Activated T-cell treated with anti-CD3 and anti-CD28 coated beads for 4 hours (primary cell): ENCODE measurements at places on chromosomes 2 and 18.

- DNase-seq = no peak
Measured at GRCh38 chr2:140990416-140990815, 1140.4 kb downstream of the LRP1B start.

DNA sequence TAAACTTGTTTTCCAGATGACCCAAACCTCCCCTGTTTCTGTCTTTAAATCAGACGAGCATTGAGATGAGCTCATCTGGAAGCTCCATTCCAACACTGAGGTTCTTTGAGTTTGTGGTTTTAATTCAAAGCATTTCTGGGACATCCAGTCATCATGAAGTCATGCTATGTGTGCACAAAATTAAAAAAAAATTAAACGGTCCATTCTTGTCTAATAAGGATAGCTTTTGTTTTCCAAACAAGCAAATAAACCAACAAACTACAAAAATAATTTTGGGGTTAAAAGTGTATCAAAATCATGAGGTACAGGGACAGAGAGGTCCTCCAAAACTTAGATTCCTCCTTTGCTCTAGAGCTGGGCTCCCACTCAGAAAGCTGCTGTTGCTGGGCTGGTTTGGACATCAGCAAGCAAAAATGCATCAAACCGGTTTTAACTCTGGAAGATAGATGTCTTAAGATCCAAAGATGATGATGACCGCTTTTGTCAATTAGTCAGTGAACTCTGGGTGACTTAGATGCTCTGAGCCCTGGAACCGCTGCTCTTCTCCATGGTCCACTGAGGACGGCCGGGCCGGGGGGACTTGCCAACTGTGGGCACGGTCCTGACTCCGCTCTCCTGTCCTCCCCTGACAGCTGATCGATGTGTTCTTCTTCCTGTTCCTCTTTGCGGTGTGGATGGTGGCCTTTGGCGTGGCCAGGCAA is 65.4 kb downstream of the TRPM8 start:
- no peak for DNase-seq

DNA sequence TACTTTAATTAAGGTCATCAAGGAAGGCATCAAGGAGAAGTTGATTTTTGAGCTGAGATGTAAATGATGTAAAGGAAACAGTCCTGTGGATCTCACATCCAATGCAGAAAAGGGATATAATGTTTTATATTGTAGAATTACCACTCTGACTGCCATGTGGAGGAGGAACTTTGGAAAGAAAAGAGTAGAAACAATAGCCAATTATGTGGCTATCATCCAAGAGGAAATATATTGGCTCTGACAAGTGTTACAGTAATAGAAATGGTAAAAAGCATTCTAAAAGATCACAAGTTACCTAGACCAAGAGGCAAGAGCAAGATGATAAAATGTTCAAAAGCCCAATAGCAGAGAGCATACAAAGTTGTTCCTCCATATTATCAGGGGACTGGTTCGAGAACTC is 26.8 kb downstream of the BARD1 start:
- no peak for DNase-seq

GRCh38 chr2:163662141-163662780 is 73.5 kb downstream of the FIGN start:
- DNase-seq = no peak

- no peak for DNase-seq
Measured at GRCh38 chr2:105357122-105357521, 19.8 kb downstream of the C2orf49 start.

GRCh38 chr2:112483042-112483473 is 1.1 kb downstream of the TTL start:
- DNase-seq = no peak

DNA sequence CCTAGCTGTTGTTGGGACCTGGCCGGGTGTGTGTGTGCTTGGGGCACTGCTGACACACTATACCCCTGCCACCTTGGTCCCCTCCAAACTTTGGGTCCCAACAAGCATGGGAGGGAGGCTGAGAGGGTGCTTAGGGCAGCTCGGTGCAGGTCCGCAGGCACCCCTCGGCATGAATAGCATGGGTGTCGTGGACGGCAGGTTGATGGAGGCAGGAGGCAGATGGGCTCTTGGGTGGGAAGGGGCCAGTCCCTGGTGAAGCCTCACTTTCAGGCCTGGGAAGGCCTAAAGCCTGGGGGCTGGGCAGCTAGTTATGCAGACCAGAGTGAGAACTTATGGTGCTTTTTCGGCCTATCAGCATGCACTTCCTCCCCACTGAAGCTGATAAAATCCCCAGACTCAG is 164.2 kb downstream of the CDH19 start:
- no peak for DNase-seq

- no peak for DNase-seq
Measured at GRCh38 chr2:140454717-140455116, 1674.5 kb upstream of the NXPH2 start.

GRCh38 chr18:63199743-63200241 is 119.8 kb downstream of the BCL2 start:
- DNase-seq = peak; percentile 25

GRCh38 chr2:161344692-161345091 is 36.5 kb downstream of the PSMD14 start:
- DNase-seq = no peak

DNA sequence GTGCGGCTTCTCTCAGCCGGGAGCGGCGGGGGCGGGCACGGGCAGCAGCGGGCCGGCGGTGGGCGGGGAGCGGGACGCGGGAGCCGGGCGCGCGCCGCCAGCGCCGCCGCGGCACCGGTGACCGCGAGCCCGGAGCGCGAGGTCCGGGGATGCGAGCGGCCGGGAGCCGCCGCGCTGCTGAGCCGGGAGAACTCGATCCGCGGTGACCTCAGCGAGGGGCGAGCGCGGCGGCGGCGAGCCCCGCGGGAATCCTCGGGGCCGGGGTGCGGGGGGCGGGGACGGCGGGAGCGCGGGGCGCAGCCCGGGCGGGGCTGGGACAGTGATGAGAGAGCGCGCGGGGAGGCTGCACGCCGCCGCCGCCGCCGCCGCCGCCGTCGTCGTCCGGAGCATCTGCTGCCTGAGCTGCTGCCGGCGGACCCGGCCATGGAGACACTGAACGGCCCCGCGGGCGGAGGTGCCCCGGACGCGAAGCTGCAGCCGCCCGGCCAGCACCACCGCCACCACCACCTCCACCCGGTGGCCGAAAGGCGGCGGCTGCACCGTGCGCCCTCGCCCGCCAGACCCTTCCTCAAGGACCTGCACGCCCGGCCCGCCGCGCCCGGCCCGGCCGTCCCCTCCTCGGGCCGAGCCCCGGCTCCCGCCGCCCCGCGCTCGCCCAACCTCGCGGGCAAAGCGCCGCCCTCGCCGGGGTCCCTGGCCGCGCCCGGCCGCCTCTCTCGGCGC is at the start of gene MTCL1:
TSS of gene MTCL1 (plus strand) at position 319 of the 723 bp plus-strand sequence. CDS start at position 424, 105 bp downstream.
- no peak for DNase-seq

GRCh38 chr2:48435909-48436308 is 94.0 kb upstream of the STON1 start:
- no peak for DNase-seq

- DNase-seq = no peak
Measured at GRCh38 chr2:8329660-8330622, 351.9 kb upstream of the ID2 start.

DNA sequence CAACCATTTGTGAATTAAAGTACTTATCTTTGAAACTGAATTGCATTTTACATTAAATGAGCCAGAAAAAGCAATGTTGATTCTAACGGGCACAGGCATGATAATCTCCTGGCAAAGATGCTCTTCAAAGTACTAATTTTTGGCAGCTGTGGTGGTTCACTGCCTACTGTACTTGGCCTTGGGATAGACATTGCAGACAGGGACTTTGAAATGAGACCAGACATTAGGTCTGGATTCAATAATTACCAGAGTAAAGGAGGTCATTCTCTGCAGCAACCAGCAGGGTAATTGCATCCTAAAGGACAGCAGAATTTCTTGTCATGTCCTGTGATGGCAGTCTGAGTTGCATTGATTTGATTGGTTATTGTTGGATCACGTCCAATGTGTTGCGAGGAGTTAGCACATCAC is 986.5 kb downstream of the TDRD15 start:
- DNase-seq = no peak

- peak; percentile 56 for DNase-seq
Measured at GRCh38 chr2:15965564-15966019, 25.2 kb downstream of the MYCN start.

GRCh38 chr18:44651478-44651877 is 29.2 kb upstream of the SETBP1 start:
- no peak for DNase-seq

DNA sequence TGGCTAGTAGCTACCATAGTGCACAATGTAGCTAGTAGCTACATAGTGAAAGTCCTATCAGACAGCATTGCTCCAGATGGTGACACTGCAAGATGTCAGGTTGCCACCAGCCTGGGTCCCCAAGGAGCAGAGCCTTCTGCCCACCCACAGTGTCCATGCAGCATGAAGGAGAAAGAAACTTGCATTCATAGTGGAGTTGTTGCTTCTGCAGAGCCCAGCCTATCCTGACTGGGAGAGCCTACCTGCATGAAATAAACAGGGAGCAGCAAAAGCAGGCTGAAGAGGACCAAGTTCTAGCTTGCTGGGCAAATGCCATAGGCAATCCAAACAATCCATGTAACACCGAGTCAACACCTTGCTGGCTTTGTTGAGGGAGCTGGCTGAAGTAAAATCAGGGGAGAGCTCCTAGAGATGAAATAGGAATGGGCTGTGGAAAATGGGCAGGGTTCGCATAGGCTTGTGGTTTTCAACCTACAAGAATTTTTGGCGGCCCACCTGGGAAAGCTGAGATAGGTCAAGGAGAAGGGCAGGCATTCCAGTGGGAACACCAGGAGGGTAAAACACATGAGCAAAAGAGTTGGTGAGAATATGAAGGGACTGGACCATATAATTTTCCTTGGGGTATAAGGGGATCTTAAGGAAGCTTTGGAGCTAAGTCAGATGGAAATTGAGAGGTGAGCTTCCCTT is 195.8 kb downstream of the CYP26B1 start:
- no peak for DNase-seq

- DNase-seq = no peak
Measured at GRCh38 chr2:48249025-48249424, 280.9 kb upstream of the STON1 start.

DNA sequence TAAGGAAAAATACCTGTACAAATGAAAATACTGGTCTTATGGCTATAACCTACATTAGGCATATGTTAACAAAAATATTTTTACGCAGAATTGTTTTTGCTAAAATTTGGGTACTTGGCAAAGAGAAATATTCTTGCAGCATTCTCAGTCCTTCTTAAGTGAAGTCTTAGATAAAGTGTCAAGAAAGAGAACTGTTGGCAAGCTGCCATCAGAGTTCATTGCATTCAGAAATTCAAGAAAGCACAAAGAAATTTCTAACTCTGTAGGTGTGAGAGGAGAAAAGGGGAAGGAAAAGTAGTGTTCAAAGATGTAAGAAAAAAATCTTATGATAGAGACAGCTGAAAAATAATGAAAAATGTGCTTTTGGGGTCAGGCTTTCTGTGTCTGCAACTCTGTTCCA is 86.7 kb downstream of the IRS1 start:
- no peak for DNase-seq

DNA sequence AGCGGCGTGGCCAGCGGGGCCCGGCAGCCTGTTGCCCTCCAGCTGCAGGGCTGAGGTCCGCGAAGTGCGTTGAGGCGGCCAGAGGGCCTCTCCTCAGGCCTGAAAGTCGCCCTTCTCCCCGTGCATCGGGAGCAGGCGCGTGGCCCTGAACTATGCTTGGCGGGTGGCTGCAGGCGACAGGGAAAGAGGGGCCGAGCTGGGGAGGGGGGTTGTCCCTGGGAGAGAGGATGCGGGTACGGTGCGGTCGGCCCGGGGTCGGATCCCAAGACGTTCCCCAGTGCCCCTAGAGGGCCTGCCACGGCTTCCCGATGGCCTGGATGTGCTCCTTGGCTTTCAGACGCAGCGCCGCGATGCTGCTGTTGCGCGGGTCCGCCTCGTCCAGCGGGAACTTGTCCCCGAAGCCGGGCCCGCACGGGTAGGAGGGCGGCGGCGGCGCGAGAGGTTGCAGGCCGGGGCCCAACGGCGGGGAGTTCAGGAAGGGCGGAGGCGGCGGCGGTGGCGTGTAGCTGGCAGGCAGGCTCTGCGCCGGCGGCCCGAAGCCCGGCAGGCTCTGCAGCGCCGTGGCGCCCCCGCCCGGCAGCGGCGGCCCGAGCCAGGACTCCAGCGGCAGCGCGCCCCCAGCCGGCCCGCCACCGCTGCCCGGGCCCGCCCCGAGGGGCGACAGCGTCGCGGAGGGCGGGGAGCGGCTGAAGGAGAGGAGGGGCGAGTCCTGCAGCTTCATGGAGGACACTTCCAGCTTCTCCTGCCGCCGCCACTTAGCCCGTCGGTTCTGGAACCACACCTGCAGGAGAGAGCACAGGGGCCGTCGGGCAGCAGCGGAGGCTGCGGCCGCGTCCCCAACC is 4.3 kb downstream of the RAX start:
- no peak for DNase-seq

- no peak for DNase-seq
Measured at GRCh38 chr2:128444121-128444771, 125.6 kb upstream of the HS6ST1 start.

- no peak for DNase-seq
Measured at GRCh38 chr2:151287513-151288250, 1.8 kb downstream of the NMI start.

DNA sequence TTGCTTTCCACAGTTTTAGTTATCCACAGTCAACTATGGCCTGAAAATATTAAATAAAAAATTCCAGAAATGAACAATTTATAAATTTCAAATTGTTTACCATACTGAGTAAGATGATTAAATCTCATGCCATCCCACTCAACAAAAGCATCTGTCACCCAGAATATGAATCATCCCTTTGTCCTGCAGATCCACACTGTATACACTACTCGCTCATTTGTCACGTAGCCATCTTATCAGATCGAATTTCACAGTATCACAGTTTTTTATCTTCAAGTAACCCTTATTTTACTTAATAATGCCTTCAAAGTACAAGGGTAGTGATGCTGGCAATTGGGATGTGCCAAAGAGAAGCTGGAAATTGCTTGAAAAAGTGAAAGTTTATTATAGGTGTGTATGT is 291.8 kb upstream of the LRATD1 start:
- DNase-seq = no peak
